ENCODE measurements at places on chromosomes 16 and 17.

- peak; percentile 85 for DNase-seq
These were observed 238.7 kb upstream of the CIBAR2 start for GRCh38 chr16:85350973-85351372.

DNA sequence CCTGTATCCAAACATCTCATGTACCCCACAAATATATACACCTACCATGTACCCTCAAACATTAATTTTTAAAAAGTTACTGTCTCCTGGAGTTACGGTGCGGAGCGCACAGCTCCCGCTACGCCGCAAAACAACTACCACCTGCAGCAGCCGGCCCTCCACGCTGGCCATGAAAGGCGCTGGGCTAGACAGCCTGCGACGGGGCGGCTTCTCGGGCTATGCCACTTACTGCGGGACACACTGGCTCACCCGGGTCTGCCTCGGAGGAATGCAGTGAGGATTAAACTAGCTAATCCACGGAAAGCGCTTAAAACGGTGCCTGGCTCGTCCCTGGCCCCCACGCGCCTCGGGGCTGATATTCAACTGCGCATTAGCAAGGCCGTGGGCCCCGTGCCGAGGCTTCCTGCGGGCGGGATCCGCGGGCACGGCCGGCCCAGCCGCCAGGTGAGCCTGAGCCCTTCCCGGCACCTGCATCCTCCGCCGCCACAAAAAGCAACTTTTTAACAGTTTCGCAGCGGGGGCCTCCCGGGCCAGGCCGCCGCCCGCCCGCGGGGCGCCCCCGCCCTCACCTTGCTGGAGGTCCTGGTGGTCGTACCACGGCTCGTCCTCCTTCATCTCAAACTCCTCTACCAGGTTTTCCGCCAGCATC lies 633 bp downstream of the CDR2 start:
- no peak for DNase-seq

DNA sequence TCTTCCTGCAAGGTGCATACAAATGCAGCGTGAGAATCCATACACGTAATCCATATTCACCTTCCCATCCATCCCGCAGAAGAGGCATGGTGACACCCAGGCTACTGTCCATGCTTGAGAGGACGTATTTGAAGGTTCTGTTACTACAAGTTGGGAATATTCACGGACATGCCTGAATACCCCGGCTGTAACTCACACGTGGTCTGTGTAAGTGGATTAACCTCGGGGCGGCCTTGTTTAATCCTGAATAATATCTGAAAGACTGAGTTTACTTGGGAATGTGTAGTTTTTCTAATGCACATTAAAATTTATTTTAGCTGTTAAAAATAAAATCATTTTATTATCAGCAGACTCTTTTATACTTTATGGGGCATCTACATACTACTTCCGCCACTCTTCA lies 13.1 kb downstream of the CPSF4L start:
- DNase-seq = no peak

DNA sequence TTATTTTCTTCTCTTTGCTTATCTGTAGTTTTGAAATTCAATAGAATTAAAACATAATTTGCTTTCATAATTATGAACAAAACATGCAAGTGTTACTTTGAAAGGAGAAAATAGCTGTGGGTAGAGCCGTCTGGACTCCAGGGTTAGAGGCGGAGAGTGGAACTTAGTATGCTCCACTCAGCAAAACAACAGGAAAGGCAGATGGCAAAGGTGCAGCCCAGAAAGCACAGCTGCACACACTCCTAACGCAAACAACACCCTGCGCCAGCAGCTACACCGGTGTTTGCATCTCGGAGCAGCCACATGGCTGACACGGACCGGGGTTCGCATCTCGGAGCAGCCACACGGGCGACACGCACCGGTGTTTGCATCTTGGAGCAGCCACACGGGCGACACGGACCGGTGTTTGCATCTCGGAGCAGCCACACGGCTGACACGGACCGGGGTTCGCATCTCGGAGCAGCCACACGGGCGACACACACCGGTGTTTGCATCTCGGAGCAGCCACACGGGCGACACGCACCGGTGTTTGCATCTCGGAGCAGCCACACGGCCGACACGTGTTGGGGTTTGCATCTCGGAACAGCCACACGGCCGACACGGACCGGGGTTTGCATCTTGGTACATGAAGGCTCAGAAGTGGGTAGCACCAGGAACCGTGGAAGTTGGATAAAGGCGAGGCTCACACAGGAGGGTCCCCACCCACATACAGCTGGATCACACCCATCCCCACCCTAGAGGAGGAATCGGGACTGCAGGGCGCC lies 12.2 kb upstream of the CAPN15 start:
- DNase-seq = no peak

GRCh38 chr17:39738983-39739884 lies 1.5 kb downstream of the GRB7 start:
- no peak for DNase-seq

DNA sequence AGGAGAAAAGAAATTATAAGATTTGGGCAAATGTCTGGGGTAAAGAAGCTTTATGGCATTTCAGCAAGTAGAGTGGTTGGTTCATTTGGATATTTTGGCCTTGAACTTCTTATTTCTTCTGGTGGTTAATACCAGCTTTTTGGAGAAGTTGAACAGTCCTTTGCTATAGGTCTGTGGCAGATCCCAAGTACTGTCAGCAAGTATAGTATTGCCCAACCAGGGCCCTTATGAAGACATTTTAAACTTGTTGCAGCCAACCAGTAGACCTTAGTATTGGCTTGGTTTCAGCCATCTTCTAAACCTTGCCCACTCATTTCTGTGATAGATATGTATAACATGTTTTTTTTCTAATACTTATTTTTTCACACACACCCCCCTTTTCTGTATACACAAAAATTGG lies 2.2 kb downstream of the SP2 start:
- DNase-seq = no peak

DNA sequence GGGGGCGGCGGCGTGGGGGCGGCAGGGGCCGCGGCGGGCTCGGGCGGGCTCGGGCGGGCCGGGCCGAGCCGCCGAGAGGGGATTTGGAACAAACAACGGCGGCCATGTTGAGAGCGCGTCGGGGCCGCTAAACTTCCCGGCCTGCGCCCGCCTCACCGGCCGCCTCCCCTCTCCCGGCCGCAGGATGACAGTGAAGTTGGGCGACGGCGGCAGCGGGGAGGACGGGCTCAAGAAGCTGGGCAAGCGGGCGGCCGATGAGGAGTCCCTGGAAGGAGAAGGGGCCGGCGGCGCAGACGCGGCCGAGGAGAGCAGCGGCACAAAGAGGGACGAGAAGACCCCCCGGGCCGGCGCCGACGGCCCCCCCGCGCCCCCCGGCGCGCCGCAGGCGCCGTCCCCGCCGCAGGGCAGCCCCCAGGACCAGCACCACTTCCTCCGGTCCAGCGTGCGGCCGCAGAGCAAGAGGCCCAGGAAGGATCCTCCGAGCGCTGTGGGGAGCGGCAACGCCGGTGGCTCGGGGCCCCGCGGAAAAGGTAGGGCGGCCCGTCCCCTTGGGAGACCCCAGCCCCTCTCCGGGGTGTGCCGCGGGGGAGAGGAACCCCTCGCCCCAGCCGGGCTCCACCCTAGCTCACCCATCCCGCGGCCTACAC lies 2.4 kb downstream of the CRAMP1 start:
- DNase-seq = no peak

- DNase-seq = no peak
These were observed 4.6 kb upstream of the SLC12A3 start for GRCh38 chr16:56860226-56861020.

DNA sequence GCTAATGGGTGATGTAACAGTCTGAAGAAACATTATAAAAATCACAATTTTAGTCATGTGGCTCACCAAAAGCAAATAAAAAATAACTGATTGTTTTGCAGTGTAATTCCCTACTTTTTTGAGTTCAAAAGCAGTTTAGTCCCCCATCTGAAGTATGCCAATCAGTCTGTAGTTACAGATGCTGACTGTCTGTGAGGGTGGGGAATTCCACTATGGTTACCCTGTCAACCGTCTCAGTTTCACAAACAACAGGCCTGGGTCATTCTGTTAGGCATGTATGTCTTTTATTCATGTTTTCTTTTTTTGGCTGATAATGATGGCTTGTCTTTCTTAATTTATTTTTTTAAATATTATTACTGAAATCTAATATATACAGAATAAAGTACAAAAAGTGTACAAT lies 69.3 kb downstream of the STXBP4 start:
- no peak for DNase-seq

GRCh38 chr17:1211287-1211686 lies 31.5 kb upstream of the ABR start:
- no peak for DNase-seq

- no peak for DNase-seq
These were observed 79.7 kb upstream of the BRD7 start for GRCh38 chr16:50448522-50448921.

Data from hippocampal formation (tissue), 2 donors.